Nephron progenitor cell (in vitro differentiated cells): ENCODE measurements at places on chromosomes 12 and 14.
A peak's percentile ranks its signal among the peaks of the same experiment; 100 is the strongest.

GRCh38 chr14:50030036-50030435 lies 86.3 kb downstream of the VCPKMT start:
- H3K4me3 ChIP-seq, result no peak overlapping the region
- no peak for DNase-seq
- no peaks in the 10 kb centered on the region for H3K4me1 ChIP-seq
- no peak overlapping the region for H3K27ac ChIP-seq

DNA sequence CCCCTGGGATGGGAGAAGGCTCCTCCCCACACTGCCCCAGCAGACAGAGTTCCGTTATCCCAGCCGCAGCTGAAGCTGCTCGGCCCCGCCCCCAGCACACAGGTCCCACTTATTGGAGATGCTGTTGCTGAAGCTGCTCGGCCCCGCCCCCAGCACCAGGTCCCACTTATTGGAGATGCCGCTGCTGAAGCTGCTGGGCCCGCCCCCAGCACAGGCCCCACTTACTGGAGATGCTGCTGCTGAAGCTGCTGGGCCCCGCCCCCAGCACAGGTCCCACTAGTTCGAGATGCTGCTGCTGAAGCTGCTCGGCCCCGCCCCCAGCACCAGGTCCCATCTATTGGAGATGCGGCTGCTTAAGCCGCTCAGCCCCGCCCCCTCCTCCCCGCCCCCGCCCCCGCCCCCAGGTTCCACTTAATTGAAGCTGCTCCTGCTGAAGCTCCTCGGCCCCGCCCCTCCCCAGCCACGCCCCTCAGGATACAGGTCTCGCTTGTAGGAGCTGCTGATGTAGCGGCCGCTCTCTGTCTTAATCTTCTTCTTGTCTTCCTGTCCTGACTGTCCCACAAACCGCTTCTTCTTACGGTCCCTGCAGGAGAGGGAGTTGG lies 12.0 kb downstream of the CFAP73 start:
- H3K27ac ChIP-seq, result peak overlapping the region; percentile 93
- peaks cover 44% of the 10 kb centered on the region for H3K36me3 ChIP-seq
- H3K4me3 ChIP-seq, result peak overlapping the region; percentile 35
- peaks cover 33% of the 10 kb centered on the region for H3K4me1 ChIP-seq

DNA sequence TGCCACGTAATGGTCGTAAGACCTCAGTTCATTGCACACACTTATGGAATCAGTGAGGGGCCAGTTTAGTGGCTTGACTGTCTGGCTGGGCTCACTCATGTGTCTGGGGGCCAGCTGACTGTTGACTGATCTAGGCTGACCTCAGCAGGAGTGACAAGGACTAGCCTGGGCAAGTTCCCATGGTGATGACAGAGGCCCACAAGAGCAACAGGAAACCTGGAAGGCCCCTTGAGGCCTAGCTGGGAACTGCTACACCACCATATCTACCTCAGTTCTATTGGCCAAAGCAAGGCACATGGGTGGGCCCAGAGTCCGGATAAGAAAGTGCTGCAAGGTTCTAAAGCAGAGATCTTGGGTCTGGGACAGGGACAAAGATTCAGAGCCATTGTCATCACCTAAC lies 21.3 kb upstream of the RFLNA start:
- DNase-seq, result no peak
- no peak overlapping the region for H3K27ac ChIP-seq
- peaks cover 20% of the 10 kb centered on the region for H3K27me3 ChIP-seq
- H3K36me3 ChIP-seq, result no peaks in the 10 kb centered on the region

- H3K4me3 ChIP-seq, result peak overlapping the region; percentile 99
- H3K36me3 ChIP-seq, result peaks cover 40% of the 10 kb centered on the region
- peaks cover 48% of the 10 kb centered on the region for H3K4me1 ChIP-seq
- peak; percentile 64 for DNase-seq
- H3K27me3 ChIP-seq, result peaks cover 6% of the 10 kb centered on the region
- H3K27ac ChIP-seq, result peak overlapping the region; percentile 99
Observed at GRCh38 chr12:89351489-89352241, 636 bp downstream of the DUSP6 start.

DNA sequence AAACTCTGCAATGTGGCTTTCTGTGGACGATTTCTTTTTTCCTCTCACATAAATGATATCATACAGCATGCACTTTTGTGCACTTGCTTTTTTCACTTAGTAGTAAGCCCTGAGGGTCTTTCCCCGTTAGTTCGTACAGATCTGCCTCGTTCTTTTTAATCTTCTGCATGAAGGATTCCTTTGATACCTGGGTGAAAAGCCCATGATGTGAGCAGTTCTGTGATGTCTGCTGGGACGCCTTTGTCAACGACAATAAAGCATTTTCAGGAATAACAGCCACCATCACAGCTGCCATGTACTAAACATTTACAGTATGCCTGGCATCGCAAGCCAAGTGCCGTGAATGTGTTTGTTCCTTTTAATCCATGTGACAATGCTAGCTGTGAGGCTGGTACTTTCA lies 99.2 kb downstream of the KSR2 start:
- no peak for DNase-seq
- no peaks in the 10 kb centered on the region for H3K4me1 ChIP-seq
- no peak overlapping the region for H3K27ac ChIP-seq
- H3K27me3 ChIP-seq, result peaks cover 9% of the 10 kb centered on the region

DNA sequence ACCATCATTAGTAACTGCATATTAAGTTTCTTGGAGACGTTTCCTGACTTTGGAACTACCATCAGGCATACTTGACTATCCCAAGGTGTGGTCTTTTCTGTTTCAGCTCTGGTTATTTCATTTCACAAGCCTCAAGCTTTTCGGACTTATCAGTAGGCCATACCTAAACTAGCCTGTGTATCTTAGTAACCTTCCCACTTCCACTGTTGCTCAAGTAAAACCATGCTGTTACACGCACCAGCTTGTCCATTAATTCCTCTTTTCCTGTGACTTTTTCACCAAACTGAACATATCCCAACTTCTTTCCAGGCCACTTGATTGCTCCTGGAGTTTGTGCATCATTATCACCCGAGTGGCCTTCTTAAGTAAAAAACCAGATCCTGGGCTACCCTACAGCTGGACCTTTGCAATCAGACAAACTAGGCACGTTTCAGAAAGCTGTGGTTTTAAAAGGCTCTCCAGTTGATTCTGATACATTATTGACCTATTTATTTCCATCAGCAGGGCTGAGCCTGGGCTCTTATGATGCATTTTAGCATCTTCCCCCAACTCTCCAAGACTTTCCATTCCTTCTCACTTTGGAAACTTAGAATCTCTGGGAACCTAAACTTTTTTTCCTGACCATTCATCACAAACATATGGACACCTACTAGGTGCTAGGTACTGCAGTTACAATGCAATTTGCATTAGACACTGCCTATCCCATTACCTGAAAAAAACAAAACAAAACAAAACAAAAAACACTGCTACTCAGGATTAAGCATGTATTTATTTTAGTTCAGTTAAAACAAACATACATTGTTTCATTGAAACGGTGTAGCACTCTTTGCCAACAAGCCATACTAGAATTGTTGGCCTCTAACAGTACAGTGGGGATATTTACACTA lies 14.9 kb downstream of the SLC38A2 start:
- peaks cover 7% of the 10 kb centered on the region for H3K27me3 ChIP-seq
- H3K27ac ChIP-seq, result peak overlapping the region; percentile 19
- H3K4me3 ChIP-seq, result no peak overlapping the region
- H3K36me3 ChIP-seq, result peaks cover 40% of the 10 kb centered on the region
- H3K4me1 ChIP-seq, result no peaks in the 10 kb centered on the region

- no peaks in the 10 kb centered on the region for H3K36me3 ChIP-seq
- no peaks in the 10 kb centered on the region for H3K27me3 ChIP-seq
- H3K4me1 ChIP-seq, result peaks cover 32% of the 10 kb centered on the region
- H3K27ac ChIP-seq, result no peak overlapping the region
- H3K4me3 ChIP-seq, result no peak overlapping the region
Observed at GRCh38 chr12:63294327-63294632, 143.3 kb upstream of the AVPR1A start.

GRCh38 chr12:130571089-130571488 lies 145.0 kb downstream of the RIMBP2 start:
- H3K27ac ChIP-seq, result no peak overlapping the region
- no peak overlapping the region for H3K4me3 ChIP-seq
- no peak for DNase-seq
- peaks cover 3% of the 10 kb centered on the region for H3K27me3 ChIP-seq
- peaks cover 15% of the 10 kb centered on the region for H3K4me1 ChIP-seq

DNA sequence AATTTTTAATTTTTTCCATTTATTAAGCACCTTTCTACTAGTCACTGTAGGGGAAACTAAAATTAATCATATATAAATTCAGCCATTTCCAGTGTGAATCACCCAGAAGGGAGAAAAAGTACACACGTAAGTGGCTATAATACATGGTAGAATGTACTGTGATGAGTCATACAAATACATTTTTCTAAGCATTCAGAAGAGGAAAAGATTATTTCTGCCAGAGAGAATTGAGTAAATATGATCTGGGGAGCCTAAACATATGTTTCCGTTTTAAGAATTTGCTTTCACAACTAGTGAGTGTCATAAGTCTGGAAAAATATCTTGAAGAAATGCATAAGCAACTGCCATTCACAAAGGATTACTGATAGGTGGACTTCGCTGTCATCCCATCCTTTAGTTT lies 102.8 kb downstream of the TGFB3 start:
- H3K4me3 ChIP-seq, result no peak overlapping the region
- no peaks in the 10 kb centered on the region for H3K27me3 ChIP-seq
- H3K36me3 ChIP-seq, result peaks cover 27% of the 10 kb centered on the region
- H3K4me1 ChIP-seq, result no peaks in the 10 kb centered on the region

DNA sequence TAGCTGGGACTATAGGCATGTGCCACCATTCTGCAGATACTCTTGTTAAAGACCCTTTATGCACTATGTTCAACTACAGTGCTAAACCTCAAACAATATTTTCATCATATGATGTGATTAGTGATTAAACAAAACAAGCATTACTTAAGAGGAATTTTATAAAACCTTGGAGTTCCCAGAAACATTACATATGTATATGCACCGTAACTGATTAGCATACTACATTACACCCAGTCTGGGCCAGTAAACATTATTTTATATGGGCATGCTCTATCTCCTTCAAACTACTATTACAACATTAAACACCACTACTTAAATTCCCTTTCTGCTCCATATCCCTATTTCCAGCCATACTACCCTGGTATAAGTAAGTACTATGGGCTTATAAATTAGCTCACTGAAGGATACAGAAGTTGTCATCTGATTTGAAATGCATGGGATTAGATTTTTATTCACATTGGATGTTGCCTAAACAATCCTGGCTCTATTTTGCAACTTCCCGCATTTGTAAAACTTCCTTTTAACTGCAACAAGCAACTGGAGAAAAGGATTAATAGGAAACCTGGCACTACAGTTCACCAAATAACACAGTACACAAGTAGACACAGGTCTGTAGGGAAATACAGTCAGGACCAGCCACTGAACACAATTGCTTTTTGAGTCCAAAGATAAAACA lies 205.8 kb downstream of the MED13L start:
- DNase-seq, result no peak
- H3K27me3 ChIP-seq, result no peaks in the 10 kb centered on the region
- H3K27ac ChIP-seq, result no peak overlapping the region
- H3K4me3 ChIP-seq, result no peak overlapping the region

DNA sequence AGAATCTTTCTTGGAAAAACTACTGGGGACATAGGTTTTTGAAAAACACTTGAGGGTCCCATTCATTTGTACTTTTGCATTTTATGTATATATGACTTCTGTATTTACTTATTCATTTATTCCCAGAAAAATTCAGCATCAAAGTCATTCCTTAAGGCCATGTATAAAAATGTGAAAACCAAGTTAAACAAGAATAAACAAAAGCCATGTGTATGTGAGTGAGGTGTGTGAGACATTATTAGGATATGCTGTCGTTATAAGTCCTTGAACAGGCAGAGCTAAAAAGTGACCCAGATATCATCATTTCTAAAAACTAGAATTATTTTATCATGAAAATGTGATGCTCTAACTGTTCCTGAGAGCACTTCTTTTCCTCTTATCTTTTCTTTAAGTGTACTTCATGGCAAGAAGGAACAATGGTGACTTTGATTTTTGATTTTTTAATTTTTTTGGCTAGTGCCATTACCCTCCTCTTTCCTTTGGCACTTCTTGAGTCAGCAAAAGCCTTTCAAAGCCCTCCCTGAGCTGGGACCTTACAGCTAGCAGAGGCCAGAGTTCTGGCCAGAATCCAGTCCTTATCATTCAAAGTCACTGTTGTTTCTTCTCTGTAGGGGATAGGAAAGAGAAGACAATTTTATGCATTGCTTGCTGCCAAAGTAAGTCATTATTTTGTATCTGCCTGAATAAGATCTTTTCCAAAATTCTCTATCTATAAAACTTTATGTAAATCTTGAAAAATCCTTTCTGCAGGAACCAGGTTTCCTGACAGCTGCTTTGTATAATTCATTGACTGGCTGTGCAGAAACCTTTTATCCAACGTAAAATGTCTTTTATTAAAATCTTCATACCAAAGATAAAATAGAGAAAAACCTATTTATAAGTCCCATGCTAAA lies 419.7 kb upstream of the PRICKLE1 start:
- no peak for DNase-seq
- H3K4me1 ChIP-seq, result peaks cover 20% of the 10 kb centered on the region
- peaks cover 4% of the 10 kb centered on the region for H3K36me3 ChIP-seq
- H3K27ac ChIP-seq, result peak overlapping the region; percentile 79
- no peak overlapping the region for H3K4me3 ChIP-seq
- H3K27me3 ChIP-seq, result no peaks in the 10 kb centered on the region

GRCh38 chr12:50052964-50053363 lies 4.4 kb upstream of the ASIC1 start:
- H3K4me1 ChIP-seq, result peaks cover 35% of the 10 kb centered on the region
- H3K27ac ChIP-seq, result no peak overlapping the region
- peaks cover 48% of the 10 kb centered on the region for H3K27me3 ChIP-seq
- H3K4me3 ChIP-seq, result no peak overlapping the region
- H3K36me3 ChIP-seq, result no peaks in the 10 kb centered on the region

DNA sequence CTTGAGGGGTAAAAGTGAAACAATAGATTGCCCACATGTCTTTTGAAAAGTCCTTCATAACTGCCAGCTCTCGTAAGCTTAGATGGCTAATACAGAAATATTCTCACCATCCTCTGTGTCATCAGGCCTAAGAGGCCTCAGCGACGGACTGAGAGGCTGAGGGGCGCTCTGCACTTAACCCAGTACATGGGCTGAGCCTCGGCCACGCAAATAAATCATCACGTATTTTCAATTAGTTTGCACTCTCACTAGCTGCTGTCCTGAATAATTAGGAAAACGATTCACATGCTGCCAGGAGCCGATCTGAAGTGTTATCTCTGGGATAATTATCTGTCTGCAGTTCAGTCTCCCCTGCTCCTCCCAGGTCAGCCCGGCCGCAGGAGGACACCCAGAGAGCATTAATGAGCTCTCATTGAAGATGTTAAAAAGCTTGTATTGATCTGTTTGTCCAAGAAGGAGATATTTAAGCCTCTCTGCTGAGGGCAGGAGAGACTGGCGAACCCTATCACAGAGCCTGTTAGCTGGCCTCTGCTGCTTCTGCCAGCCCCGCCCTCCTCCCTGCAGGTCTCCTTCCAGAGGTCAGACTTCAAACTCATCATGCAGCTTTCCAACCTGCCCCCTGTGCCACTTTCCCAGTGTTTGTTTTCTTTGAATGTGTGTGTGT lies 1051.3 kb downstream of the VRK1 start:
- no peak overlapping the region for H3K27ac ChIP-seq
- peaks cover 18% of the 10 kb centered on the region for H3K27me3 ChIP-seq
- peaks cover 22% of the 10 kb centered on the region for H3K4me1 ChIP-seq
- DNase-seq, result peak; percentile 38

- no peak overlapping the region for H3K4me3 ChIP-seq
- no peak for DNase-seq
- peaks cover 22% of the 10 kb centered on the region for H3K4me1 ChIP-seq
Observed at GRCh38 chr14:34502001-34502400, 37.5 kb downstream of the EAPP start.
